ENCODE measurements at places on chromosomes 1 and 21.
A peak's percentile ranks its signal among the peaks of the same experiment; 100 is the strongest.

DNA sequence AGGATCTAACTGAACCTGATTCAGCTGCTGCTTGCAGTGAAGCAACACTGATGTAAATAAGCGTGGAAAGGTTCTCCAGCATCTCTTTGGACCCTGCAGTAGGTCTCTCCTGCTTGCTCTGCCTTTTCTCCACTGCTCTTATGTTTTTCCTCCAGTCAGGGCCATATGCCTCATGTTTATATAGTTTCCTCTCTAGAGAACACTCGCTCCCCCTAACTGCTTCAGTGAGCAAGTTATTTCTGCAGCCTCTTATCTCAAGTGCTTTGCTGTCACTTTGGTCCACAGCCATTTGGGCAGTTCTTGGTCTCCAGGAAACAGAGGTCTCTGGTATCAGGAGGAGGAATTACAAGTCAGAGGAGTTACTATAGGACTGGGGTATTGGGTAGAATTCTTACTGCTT is 5.3 kb downstream of the PRUNE1 start:
- DNase-seq = no peak

DNA sequence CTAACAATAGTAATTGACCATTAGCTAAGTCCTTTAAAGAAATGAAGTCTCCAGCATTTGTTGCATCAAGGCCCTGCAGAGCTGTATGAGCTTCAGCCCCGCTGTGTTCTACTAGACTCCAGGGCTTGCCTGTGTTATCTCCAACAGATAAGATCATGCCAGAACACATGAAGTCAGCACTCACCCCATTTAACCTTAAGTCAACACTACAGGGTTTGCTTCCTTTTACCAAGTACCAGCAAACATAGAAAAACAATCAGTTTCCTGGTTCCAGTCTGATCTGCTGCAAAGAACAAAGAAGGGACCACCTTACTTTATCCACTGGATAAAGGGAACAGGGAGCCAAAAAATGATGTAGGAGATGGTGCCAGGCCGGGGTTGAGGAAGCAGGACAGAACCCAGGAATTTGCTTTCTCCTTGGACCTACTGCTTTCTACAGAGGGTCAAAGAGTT is 41.3 kb upstream of the ENAH start:
- no peak for DNase-seq

DNA sequence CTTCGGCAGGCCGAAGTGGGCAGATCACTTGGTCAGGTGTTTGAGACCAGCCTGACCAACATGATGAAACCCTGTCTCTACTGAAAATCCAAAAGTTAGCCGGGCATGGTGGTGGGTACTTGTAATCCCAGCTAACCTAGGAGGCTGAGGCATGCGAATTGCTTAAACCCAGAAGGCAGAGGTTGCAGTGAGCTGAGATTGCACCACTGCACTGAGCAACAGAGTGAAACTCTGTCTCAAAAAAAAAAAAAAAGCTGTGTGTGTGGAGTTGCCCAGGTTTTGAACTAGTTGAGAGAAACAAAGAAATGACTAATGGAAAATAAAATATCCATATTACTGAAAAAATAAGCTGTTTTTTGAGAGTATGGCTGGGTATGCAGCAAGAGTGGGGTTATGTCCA is 100.2 kb downstream of the GTF2B start:
- no peak for DNase-seq

- DNase-seq = no peak
Measured at GRCh38 chr1:77540501-77541161, 141.8 kb downstream of the ZZZ3 start.

- DNase-seq = no peak
Measured at GRCh38 chr21:37449302-37449937, 82.8 kb downstream of the DYRK1A start.

DNA sequence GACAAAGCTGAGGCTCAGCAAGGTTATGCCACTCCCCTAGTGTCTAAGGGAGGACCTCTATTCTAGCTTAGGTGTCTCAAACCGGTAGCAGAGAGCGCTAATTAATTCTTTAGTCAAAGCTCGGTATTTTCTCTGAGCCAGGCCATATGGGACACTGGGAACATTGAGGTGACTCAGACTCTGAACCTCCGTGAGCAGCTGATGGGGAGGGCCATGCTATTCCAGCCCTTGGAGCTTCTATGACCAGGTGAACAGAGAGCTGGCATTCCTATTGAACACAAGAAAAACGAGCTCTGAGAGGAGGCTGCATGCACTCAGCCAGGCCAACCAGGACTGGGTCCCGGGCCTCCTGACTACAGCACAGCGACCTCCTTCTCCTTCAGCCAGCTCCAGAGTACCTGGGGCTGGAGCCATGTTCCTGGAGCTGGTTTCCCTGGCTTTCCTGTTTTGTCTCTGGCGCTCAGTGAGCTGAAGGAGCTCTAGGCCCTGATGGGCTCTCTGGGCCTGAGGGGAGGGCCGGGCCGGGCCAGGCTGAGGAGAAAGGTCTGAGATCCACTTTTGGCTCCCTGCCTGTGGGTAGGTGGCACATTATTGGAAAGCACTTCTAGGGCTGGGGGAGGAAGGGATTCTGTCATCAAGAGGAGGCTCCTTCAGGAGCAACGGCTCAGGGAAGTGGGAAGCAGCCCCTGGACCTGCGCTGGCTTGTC is 37.0 kb downstream of the SLC9A1 start:
- DNase-seq = no peak

GRCh38 chr1:239288820-239289554 is 97.4 kb upstream of the CHRM3 start:
- DNase-seq = no peak

GRCh38 chr1:185593271-185593670 is 140.9 kb upstream of the HMCN1 start:
- no peak for DNase-seq

DNA sequence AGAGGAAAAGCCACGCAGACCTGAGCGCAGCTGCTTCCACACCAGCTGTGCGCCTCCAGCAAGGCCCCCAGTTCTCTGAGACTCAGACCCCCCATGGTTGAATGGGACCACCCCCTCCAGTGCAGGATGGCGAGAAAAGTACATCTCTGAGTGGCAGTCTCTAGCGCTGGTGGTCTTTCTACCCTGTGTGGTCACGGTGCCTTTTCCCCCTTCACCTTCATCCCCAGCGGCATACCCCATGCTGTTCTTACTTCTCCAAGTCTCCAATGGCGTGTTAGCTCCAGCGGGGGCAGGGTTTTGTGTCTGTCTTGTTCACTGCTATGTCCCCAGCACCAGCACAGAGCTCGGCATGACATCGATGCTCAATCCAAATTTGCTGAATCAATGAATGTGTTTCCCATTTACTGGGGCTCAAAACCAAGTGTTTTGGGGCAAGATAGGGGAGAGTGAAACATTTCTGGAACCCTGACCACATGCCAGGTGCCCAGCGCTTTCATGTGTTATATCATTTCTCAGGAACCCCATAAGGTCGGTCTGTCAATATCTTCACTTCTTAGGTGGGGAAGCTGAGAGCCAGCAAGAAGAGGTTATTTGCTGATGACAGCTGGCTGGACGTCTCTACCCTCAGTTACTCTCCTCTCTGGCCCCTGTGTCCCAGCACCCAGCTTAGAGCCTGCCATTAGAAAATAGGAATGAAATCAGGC is 959 bp upstream of the SDC3 start:
- DNase-seq = no peak

DNA sequence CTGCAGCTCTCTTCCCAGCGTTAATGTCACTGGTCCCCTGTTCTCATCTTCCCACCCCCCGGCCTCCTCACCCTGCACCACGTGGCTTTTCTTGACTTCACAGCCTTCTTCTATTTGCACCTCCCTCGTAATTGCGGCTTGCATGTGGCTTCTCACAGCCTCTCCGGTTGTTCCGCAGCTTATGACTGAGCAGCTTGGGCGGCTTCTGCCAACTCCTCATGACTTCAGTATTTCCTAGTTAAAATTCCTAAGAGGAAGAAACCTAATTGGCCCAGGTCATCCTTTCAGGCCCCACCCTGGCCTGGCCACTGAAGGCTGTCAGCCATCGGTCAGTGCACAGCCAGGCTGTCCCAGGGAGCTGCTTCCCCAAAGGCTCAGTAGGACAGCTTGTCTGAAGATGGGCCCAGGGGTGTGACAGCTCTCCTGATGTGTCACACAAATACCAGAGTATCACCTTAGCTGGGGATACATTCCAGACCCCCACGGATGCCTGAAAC is 8.6 kb upstream of the RERE start:
- DNase-seq = no peak

- no peak for DNase-seq
Measured at GRCh38 chr1:239527051-239527693, 140.8 kb downstream of the CHRM3 start.

- no peak for DNase-seq
Measured at GRCh38 chr1:176110203-176110602, 96.9 kb downstream of the COP1 start.

- no peak for DNase-seq
Measured at GRCh38 chr21:37017951-37018679, 11.6 kb downstream of the RIPPLY3 start.

- no peak for DNase-seq
Measured at GRCh38 chr1:79575424-79575823, 568.9 kb upstream of the ADGRL4 start.

- peak; percentile 28 for DNase-seq
Measured at GRCh38 chr1:36070349-36070748, 13.5 kb upstream of the TEKT2 start.

DNA sequence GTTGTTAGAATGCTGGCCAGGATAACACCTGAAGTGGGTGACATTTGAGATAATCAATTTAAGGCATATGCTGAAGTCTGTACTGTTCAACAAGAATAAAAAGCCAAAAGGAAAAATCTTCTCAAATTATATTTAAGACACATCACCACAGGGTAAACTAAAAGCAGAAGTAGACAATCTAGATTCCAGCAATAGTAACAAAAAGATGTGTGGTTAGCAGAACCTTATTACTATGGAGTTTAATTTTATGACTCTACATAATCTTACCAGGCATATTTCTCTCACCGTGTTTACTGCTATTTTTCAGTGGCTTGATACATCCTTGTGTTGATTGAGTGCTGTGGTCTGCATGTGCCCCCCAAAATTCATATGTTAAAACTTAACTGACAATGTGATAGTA is 300.4 kb upstream of the ZP4 start:
- DNase-seq = no peak

DNA sequence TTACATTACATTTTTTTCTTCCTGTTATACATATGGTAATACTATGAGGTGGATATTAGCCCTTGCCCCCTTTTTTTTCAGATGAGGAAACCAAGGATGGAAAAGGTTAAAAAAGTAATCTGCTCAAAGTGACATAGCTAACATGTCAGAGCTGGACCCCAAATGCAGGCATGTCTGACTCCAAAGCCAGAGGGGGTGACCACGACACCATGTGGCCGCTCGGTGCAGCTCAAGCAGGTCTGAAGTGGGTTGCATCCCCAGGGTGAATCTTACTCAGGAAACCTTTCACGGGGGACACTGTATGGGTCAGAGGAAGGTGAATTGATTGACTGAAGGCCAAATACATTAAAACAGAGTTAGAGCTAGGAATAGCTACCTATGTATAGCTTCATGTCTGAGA is 34.8 kb downstream of the CD34 start:
- DNase-seq = no peak

- no peak for DNase-seq
Measured at GRCh38 chr1:52191395-52191965, 49.6 kb downstream of the ZFYVE9 start.

GRCh38 chr1:179066471-179066870 is 15.4 kb upstream of the TOR3A start:
- DNase-seq = peak; percentile 17

DNA sequence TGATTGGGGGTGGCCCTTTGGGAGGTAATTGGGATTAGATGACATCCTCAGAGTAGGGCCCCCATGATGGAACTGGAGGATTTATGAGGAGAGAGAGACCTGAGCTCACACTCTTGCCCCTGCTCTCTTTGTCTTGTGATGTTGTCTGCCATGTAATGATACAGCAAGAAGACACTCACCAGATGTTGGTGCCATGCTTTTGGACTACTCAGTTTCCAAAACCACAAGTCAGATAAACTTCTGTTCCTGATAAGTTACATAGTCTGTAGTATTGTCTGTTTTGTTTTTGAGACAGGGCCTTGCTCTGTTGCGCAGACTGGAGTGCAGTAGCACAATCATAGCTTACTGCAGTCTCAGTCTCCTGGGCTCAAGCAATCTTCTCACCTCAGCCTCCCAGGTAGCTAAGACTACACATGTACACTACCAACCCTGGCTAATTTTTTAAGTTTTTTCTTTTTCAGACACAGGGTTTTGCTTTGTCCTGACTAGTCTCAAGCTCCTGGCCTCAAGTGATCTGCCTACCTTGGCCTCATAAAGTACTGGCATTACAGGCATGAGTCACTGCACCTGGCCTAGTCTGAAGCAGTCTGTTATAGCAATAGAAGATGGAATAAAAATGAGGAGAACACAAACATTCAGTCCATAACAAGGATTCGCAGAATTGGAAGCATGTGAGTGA is 115.0 kb upstream of the GALNT2 start:
- no peak for DNase-seq

- DNase-seq = no peak
Measured at GRCh38 chr21:42669041-42669440, 15.6 kb downstream of the PDE9A start.

DNA sequence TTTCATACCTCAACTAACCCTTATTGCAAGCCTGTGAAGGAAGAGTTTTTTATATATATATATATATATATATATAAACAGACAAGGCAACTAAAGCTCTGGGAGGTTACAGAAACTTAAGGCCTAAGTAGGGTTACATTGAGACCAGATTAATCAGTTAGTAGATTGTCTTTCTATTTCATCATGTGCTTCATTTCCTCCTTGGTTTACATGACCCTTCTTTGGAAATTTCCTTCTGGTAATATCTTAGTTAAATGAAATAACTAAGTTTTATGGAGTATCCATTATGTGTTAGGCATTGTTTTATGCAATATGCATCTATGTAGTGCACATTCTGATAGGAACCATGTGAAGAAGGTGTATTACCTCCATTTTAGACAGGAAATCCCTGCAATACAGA is 112.7 kb downstream of the FGGY start:
- no peak for DNase-seq

GRCh38 chr1:86915737-86916235 is 1.4 kb downstream of the HS2ST1 start:
- DNase-seq = no peak

All from NCI-H1436 (cell line).